ENCODE measurements at places on chromosomes 3 and 15.

DNA sequence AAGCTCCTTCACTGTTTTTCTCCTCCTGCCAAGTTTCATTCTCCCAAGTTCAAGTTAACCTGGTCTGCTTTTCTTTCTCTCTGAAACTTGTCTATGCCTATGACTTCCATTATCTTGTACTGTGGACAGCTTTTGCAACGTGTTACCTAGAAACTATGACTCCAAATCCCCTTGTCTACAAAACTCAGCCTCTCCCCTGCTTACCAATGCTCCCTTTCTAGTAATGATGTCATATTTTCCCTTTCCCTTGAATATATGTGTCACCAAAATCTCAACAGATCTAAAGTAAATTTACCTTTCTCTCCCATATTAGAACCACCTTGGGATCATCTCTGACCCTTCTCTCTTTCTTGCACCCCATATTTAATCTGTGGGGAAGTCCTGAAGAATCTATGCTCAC, 10.5 kb upstream of the ABHD2 start:
- DNase-seq, result no peak

GRCh38 chr3:11423868-11424267, 151.7 kb downstream of the ATG7 start:
- no peak for DNase-seq

DNA sequence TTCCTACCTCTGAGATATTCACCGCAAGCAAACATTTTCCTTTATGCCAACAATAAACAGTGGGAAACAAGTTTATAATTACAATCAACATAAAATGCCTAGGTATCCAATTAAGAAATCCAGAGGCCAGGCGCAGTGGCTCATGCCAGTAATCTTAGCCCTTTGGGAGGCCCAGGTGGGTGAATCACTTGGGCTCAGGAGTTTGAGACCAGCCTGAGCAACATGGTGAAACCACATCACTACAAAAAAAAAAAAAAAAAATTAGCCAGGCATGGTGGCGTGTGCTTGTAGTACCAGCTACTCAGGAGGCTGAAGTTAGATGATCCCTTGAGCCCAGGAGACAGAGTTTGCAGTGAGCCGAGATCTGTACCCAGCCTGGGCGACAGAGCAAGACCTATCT, 17.3 kb downstream of the TBC1D2B start:
- DNase-seq, result no peak

- peak; percentile 92 for DNase-seq
Observed at GRCh38 chr3:32570421-32571191, at the start of gene DYNC1LI1. TSS of gene DYNC1LI1 (minus strand) at chr3:32570858. CDS start at chr3:32570770, 88 bp downstream.

DNA sequence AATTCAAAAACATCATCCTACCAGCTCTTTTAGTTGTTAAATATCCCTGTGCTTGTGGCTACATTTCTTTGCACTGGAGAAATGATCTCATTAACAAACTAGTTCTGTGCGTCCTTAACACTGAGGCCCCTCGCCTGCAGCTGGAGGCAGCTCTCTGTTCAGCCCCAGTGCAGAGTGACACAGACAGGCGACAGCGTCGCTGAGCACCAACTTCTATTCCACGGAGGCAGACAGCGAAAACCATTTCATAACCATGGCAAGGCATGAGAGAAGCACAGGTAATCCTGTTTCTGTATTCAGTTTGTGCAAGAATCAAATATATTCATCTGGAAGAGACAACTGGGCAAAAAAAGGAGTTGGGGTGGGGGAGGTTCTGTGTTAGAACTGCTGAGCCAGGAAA, 530.7 kb downstream of the ZIC1 start:
- DNase-seq, result no peak

GRCh38 chr15:62495670-62496614, 330.9 kb upstream of the C2CD4B start:
- no peak for DNase-seq

DNA sequence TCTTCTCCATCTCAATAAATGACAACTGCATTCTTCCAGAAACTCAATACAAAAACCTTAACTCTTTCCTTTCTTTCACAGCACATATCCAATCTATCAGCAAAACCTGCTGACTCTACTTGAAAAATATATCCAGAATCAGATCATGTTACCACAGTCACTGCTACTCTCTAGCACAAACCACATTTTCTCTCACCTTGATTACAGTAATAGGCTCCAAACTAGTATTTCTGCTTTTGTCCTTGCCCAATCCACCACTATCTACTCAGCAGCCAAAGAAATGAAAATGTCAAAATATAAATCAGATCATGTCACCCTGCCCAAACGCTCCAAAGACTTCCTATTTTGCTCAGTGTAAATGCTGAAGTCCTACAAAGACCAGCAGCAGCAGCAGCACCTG, 15.2 kb downstream of the TMCC1 start:
- DNase-seq, result no peak

GRCh38 chr3:138367911-138368310, 19.5 kb downstream of the MRAS start:
- no peak for DNase-seq

DNA sequence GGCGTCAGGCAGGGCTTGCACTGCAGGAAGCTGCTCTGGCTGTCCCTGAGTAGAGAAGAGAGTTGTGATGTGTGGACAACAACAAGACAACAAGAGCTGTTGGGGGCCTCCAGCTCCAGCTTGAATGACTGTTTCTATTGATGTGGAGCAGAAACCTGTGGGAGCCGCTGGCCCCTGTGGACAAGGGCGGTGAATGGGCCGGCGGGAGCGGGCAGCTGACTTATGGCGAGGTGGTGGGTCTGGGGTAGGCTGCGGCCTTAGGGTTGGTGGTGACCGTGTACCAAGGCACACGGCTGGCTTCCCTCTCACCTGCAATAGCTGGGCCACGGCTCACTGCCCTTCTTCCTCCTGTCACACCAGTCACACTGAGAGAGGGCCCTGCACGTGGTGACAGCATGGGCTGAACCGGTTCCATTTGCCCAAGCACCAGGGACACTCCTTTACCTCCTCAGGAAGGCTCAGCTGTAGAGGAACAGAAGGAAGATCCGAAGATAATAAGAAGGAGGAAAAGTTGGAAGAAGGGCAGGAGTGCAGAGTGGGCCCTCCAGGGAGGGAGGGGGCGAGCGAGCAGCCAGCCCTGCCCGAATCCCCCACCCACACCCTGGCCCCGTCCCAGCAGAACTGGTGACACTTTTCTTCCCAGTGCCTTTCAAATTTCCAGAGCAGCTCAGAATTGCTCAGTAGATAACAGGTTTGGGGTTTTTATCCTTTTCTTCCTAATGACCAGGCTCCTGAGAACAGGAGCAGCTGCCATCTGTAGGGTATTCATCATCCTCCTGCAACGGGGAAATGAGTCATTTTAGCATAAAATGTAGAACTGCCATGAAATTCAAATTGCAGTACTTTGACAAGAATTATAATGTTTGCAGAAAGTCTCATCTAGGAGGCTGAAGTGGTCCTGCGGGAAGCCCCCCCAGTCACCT, 136.9 kb downstream of the TJP1 start:
- DNase-seq, result no peak

DNA sequence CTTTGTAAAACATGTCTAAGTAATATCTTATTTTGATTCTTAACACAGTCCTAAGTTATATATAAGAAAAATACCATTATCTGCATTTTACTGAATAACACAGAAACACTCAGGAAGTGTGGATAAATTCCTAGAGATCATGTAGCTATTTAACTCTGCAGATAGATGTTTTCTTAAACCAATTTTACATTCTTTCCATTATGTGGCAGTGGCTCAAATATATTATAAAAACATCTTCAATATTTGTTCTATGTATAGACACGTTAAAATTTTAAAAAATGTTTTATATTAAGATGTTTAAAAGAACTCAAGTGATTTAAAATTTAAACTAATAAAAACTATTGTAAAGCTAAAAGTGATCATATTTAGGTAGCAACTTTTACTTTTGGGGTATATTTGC, 683.8 kb downstream of the DIPK2A start:
- DNase-seq, result no peak

- DNase-seq, result no peak
Observed at GRCh38 chr3:160830796-160831195, 74.8 kb downstream of the PPM1L start.

- no peak for DNase-seq
Observed at GRCh38 chr3:151362751-151363174, 21.8 kb downstream of the P2RY12 start.

GRCh38 chr15:70033109-70033508, 64.6 kb downstream of the TLE3 start:
- DNase-seq, result no peak

DNA sequence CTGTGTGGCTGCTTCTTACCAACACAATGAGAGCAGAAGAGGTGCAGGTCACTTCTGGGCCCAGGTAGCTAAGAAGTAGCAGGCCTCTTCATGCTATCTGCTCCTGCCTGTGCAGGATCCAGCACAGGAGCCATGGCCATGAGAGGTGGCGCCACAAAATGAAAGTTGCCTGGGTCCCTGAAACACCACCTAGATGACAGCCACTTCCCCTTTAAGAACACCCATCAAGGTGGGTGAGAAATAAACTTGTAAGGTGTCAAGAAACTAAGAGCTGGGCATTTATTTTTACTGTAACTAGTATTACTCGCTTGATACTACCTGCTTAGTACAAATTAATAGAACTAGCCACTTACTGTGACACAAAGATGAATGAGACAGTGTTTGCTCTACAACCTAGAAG, 484.6 kb upstream of the TBL1XR1 start:
- no peak for DNase-seq

DNA sequence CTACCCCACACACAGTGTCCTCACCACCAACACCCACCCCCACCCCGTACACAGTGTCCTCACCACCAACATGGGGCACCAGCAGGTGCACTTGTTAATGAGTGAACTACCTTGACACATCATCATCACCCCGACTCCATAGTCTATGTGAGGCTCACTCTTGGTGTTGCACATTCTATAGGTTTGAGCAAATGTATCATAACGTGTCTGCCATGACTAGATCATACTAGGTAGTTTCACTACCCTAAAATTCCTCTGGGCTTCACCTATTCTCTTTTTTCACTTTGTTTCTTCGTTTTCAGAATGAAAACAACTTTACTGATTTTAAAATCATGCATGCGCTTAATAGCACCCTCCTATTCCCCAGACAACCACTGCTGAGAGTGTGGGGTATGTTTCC, 102.6 kb upstream of the SLC6A6 start:
- no peak for DNase-seq

GRCh38 chr3:88283242-88283592, 133.5 kb downstream of the C3orf38 start:
- DNase-seq, result no peak

DNA sequence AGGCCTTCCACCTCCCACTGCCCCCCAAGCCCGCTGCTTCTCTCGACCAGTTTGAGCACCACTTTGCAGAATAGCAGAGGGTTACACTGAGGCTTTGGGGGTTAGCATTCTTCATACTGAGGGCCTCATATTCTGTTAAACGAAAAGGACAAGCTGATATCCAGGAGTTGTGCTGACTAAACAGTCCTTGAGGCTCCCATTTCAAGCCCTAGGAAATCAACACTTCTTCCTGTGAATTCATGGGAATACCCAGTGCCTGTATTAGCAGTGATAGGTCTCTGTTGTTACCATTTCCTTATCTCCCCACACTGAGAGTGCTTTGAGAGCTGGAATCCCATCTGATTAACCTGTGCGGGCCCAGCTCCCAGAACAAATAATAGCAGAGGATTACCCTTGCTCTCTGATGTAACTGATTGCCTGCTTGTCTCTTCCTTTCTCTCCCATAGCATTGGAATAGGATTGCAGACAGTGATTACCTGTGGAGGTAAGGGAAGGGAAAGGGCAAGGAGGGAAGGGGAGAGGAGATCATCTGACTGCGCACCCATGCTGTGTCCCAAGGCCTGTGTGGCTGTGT, 930 bp downstream of the FBXW12 start:
- no peak for DNase-seq

DNA sequence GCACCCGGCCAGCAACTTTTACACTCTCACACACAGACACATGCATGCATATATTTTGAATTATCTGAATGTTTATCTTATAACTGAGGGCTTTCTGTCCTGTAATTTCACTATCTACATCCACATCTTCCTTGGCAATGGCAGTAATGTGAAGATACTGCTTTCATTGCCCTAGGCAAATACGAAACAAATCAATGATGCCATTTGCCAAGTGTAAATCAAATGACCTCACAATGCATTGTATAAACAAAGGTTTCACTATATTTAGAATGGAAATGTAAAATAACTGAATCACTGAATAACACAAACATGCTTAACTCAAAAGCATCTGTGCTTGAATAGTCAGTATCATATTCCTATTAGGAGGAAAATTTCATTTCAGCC, 455.6 kb downstream of the TBL1XR1 start:
- DNase-seq, result no peak

GRCh38 chr3:34102288-34102687, 303.9 kb downstream of the PDCD6IP start:
- no peak for DNase-seq

DNA sequence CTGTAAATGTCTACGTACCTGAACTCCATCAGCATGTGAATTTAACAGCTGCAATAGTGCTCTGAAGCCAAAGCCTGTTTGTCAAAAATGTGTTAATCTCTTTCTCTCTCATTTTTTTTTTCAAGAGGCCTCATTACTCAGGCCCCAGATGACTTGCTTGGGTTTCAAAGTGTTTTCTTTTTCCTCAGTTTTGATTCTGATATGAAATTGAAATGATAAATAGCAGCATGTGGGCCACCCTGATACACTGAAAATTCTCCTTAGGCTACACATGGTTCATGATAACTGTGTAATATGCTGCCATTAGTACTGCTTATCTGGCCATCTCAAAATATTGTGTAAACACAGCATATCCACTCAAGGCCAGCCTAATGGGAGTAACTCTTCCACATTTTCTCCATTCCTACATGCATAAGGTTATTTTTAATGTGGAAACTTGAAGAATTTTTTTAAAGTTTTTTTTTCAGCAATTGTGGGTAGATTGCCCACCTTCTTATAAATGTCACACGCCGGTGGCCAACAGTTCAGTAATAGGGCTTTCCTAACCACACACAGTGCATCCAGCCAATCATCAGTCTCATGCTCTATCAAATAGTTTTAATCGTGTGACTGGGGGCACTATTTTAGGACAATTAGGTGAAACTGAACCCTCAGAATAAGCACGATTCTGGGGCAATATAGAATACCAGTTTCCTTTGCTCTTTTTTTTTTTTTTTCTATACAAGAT, 13.1 kb upstream of the DENND4A start:
- DNase-seq, result no peak

Measured in stimulated activated CD8-positive, alpha-beta memory T cell treated with anti-CD3 and anti-CD28 coated beads, Interleukin-4, amount 100 ng/mL, for 1 hour (primary cell).